ENCODE measurements at places on chromosomes 4 and X.

DNA sequence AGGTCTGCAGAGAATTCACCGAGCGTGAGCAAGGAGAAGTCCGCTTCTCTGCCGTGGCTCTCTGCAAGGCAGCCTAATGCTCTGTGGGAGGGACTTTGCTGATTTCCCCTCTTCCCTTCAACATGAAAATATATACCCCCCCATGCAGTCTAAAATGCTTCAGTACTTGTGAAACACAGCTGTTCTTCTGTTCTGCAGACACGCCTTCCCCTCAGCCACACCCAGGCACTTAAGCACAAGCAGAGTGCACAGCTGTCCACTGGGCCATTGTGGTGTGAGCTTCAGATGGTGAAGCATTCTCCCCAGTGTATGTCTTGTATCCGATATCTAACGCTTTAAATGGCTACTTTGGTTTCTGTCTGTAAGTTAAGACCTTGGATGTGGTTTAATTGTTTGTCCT lies 11.3 kb downstream of the UCHL1 start:
- no peak for DNase-seq

DNA sequence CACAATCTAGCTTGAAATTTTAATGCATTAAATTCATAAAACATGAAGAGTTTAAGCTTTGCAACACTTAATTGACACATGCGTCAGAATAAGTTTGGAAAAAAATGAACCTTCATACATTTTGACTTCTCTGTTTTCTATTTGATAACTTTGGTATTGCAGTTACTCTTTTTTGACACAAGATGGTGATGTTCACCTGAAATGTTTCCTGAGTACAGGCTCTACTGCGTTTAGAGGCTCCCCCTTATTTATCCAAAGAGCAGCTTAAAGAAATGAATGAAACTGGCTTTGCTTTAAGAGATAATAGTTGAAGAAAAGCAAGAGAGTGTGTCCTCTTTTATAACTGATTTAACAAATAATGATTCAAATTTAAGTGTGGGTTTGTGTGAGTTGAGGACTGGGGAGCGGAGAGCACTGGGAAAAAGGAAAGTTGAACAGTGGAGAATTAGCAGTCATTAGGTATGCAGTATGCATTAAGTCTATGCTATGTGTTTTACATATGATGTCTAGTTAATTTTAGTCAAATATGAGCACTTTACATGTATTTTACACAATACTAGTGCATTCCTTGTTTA lies 180.6 kb upstream of the NUDT6 start:
- DNase-seq: peak; percentile 49

DNA sequence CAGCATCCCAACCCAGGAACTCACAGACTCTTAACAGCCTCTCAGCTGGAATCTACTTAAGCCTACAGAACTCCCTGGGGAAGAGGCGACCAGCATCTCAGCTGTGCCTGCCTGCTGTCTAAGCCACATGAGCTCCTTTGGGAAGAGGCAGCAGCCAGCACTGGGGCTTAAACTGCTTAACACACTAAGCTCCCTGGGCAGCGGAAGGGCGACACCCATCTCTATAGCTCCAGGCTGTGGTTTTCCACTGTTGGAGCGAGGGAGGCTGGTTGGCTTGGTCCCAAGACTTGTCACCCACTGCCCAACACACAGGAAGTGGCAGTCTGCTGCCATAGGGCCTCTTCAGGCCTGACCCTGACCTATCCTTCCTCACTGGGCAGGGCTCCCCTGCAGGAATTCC lies 1544.1 kb upstream of the ADGRL3 start:
- DNase-seq: peak; percentile 28

DNA sequence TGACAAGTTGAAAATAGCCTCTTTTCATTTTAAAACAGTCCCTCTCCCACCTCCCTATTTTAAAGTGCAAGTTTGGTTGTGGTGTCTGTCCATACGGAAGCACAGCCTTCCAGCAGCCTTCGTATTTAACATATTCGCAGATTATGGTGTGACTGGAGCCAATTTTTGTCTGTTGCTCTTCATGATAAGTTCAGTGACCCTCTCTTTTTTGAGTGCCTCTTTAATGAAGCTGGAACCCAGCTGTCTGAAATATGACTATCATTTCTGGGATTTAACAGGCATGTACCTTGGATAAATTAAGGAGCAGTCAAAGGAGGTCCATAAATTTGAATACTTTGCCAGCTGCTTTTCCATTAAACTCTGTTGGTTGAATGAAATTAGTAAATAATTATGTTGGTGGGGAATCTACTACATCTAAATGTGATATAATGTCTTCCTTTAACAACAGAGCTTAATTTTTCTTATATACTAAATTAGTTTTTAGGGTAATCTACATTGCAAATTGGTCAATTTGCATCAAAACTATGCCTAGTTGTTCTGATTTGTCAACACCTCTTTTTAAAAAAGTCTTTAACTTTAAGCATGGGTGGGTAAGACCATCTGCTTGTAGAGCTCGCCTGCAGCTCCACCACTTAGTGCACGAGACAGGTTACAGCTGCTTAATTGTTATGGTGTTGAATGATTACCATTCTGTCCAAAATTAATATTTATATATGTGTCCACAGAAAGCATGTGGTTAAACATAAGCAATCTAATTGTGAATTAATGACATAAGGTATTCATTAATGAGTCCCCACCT lies 216.6 kb downstream of the DCTD start:
- DNase-seq: no peak

- no peak for DNase-seq
Measured at GRCh38 chrX:23749576-23749975, 6.5 kb upstream of the ACOT9 start.

DNA sequence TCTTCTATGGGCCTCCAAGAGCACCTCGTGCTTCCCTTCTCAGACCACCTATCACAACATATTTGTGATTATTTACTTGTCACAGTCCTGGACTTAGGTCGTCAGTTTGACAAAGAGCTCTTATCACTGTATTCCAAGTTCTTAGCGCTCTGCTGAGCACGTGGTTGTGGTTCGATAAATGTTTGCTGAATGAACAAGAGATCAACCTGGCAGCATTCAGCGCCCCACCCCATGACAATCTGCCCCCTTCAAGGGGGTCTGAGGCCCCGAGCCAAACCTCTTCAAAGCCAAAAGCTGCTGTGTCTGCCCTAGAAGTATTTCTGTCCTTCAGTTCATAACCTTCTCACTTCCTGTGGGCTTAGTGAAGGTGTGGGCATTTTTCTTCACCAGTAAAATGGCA lies 15.0 kb downstream of the RPS4X start:
- no peak for DNase-seq

DNA sequence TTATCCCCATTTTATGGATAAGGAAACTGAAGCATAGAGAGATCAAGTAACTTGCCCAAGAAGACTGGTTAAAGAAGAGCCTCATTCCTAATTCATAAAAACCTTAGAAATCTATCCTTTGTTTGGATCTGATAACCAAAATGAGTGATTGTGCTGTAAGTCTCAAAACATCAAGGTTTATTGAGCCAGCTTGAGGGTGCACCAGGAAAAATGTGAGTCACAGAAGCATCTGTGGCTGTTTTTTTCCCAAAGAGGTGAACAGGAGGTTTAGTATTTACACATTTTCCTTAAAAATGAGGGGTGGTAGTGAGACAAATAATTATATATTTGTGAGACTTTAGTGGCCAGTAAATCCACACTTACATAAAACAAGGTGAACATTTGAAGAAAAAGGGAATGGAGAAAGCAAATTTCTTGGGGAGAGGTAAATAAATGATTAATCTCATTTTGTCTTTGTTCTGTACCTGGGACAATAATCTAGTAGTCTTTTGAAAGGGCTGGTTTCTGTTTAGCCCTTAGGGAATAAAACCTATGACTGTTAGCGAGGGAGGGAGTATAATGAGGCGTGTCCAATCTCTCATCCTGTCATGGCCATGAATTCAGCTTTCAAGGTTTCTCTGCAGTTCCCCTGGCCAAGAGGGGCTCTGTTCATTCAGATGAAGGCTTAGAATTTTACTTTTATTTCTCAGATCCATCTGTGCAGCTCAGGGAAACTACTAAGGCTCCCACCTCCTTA lies 12.2 kb upstream of the FMR1 start:
- no peak for DNase-seq

Measured in MCF 10A (cell line).